ENCODE measurements at places on chromosomes 13 and 19.

DNA sequence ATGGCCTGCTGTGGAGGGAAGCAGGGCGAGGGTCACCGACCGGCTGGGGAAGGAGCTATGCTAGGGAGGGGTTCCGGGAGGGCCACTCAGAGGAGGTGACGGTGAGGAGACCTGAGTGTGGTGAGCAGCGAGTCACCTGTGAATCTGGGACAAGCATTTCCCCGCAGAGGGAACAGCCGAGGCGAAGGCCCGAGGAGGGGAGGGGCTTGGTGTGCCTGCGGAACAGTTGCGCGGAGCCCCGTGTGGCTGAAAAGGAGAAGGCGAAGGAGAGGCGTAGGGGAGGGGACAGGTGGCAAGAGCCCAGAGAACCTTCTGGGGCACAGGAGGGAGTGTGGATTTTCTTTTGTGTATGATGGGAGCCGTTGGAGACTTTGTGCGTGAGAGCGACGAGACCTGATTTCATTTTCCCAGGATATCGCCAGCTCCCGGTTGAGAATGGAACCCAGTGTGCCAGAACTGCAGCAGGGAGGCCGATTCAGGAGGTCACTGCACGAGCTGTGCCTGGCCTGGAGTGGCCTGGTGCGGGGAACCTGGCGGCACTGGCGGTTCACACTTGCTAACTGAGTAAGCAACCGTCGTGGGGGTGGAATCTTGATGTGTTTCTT, 117.7 kb upstream of the ZNF507 start:
- DNase-seq, result no peak

GRCh38 chr13:51065372-51066090, 45.5 kb downstream of the C13orf42 start:
- DNase-seq, result no peak

DNA sequence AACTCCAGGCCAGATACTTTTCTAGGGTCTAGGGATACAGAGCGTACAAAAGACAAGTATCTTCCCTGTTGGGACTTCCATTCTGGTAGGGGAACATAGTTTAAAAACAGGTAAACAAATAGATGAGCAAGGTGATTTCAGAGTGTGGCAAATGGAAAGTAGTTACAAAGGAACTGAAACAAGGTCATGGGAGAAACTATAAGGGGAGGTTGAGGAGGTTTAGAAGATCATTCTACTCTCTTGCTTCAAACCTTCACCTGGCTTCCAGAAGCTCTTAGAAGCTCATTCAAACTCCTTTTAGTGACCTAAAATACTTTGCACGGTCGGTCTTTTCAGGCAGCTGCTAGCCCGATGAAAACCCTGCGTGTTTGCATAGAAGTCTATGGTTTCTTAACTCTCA, 9.1 kb downstream of the FFAR2 start:
- no peak for DNase-seq

DNA sequence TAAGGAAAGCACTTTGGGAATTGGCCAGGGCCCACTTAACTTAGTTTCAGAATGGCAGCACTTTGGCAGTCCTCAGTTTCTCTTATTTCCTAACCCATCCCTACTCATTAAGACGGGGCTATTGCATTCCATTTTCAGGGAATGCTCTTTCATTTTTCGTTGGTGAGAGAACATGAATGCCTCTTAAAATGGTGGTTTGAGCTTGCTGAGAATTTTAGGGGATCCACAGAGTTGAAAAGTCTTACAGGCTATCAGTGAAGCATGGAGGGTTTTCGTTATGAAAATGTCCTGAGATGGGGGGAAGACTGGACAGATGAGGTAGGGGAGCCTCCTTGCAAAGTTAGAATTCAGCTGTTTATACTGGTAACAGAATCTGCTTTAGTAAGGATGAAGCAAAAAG, 71.4 kb downstream of the LRCH1 start:
- DNase-seq, result no peak

GRCh38 chr19:19463348-19464117, 51.8 kb downstream of the TSSK6 start:
- no peak for DNase-seq
